Brain microvascular endothelial cell (primary cell): ENCODE measurements at places on chromosomes 1 and 21.

DNA sequence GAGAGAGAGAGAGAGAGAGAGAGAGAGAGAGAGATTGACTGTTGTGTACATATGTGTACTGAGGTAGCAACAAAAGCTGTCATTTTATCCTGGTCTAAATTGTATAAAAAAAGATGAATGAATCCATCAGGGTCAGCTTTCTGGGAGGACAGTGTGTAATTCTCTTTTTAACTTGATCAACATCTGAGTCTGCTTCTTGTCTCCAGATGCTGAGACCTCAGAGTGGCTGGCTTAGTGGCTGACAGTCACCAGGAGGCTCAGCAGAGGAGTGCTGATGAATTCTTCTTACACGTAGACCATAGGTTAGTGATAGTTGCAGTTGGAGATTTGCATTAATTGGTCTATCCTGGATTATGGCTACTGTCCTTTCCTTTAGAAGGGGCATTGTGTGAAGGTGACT is 28.5 kb upstream of the PLXNA2 start:
- DNase-seq = no peak

- no peak for DNase-seq
Observed at GRCh38 chr1:202836623-202837403, 26.1 kb downstream of the PCAT6 start.

DNA sequence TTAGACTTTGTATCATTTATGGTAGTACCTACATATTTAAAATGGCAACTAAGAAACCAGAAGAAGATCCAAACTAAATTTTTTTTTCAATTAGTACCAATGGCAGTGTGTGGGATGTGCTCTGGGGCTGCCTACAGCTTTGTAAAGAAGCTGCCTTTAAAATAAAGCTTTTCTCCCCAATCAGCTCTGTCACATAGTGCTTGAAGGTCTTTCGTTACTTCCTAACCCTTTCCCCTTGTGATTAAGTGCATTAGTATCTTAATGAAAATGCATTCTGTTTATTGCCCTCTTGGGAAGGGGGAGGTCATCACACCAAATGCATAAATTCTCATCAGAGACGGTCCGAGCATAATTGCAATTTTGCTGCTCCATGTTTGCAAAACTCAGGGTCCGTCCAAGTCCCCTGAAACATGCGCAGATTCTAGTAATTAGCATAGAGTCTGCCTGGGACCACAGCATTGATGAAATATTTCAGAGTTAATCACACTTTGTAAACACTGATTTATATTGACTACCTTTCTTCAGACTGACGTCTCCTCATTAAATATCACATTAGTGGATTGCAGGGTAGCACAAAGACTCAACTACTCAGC is 71.3 kb downstream of the ESRRG start:
- DNase-seq = no peak

- no peak for DNase-seq
Observed at GRCh38 chr1:23392125-23392855, 22.7 kb upstream of the ZNF436 start.
